ENCODE measurements at places on chromosomes 16 and 17.

DNA sequence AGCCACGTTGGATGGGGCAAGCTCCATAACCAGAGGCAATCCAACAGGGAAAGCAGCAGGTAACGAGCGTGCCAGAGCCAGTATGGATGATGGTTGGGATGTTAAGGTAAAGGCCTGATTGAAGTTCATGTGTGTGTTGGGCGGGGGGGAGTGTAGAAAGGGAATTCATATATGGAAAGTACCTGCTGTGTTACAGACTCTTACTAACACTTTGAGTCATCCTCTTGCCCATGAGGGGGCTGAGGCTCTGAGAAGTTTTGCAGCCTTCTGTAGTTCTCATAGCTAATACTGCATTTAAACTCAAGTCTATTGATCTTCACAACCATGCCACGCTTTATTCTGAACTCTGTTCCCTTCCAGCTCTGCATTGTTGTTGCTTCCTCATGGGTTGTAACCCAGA lies 28.5 kb downstream of the SYCE1L start:
- DNase-seq: no peak

DNA sequence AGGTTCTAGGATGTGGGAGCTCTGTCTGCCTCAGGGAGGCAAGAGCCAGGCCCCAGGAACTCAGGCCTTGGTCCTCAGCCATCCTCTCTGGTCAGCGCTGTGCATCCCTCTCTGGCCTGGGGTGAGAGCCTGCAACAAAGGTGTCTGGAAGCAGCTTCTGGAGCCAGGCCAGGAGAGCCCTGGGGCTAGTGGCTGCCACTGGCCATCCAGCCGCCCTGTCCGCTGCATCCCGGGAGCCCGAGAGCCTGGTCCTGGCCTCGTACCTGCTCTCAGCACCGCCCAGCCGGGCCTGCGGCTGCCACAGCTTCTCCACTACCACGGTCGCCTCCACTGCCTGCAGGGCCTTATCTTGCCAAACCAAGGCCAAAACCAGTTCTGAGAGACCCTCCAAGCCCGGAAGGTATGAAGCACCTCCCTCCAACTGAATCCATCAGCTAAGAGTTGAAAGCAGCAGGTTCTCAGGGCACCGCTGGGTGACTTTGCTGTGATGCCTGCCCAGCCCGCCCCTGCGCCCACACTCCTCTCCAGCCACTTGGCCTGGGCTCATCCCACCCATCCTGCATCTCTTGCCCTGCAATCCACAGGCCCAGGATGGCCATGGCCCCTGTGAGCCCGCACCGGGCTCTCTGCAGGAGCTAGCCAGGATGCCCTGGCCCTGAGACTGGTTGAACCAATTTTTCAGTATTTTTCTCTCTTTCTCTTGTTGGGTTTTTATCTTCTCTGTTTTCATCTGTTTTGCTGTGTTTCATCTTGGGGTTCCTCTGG lies 85.7 kb downstream of the AMFR start:
- no peak for DNase-seq

DNA sequence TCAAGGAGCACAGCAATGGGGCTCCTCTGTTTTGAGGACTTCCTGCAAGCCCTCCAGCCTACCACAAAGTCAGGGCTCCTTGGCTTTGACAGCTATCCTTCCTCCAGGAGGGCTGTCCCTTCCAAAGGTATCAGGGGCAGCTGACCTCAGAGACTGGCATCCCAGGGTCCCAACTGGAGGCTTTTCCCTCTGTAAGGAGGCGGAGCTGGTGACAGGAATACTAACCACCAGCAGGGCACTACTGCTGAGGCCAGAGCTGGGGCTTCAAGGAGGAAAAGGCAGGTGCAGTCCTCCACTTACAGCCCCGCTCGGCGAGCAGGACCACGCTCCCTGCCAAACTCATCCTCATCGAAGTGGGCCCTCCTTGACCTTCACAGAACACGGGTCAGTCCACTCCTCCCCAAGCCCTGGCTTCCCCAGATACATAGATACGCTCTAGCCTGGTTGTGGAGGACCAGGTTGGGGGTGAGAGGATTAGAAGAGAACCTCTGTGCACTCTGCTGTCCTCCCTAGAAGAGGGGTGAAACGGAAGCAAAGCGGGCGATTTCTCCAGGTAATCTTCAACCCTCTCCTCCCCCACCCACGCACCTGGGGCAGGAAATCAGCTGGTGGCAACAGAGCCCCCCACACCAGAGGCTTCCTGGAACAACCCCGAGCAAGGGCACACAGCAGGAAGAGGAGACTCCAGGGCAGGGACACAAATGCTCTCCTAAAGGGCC lies 20.5 kb downstream of the ST3GAL2 start:
- no peak for DNase-seq

GRCh38 chr17:11176549-11176948 lies 64.5 kb upstream of the SHISA6 start:
- DNase-seq: no peak

- no peak for DNase-seq
Measured at GRCh38 chr16:75052481-75053202, 53.8 kb downstream of the ZNRF1 start.

GRCh38 chr17:48613862-48614694 lies 1.0 kb downstream of the HOXB8 start:
- no peak for DNase-seq

DNA sequence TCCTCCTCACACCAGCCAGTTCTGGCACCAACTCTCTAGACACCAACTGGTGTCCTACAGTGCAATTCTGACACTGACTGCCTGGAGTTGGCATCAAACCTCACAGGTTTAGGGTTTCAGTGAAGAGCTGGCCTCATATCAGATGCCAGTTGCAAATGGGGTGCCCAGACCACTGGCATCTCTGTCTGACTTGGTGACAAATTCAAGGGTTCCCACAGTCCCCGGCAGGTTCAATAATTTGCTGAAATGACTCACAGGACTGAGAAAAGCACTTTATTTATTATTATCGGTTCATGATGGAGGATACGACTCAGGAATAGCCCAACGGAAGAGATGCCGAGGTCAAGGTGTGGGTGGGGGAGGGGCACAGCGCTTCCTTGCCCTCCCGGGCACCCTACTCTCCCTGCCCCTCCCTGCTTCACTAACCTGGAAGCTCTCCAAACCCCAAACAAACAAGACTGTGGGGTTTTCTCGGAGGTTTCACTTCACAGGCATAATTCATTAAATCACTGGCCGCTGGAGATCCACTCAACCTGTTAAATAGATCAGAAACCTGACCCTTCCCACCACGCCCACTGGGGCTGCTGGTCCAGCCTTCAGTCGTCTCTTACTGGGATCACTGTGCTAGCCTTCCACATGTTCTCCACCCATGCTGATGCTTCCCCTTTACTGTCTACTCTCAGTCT lies 1.7 kb upstream of the NLRP1 start:
- DNase-seq: peak; percentile 29

GRCh38 chr17:41913798-41914197 lies 5.0 kb downstream of the ACLY start:
- no peak for DNase-seq

DNA sequence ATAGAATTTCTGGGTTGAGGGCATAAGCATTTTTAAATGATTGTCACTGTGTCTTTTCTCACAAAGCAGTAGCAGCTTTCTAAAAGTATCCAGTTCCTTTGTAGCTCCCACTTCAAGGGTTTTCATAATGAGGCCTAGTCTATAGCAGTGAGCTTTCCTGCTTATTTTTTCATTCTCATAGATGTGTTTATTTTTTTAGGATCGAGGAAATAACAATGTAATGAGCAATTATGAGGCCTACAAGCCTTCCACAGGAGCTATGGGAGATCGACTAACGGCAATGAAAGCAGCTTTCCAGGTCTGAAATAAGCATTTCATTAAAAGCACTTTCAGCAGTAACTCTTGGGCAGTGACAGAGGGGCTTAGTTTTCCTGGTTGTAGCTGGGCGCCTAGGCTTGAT lies 10.6 kb upstream of the PSMC5 start:
- no peak for DNase-seq

DNA sequence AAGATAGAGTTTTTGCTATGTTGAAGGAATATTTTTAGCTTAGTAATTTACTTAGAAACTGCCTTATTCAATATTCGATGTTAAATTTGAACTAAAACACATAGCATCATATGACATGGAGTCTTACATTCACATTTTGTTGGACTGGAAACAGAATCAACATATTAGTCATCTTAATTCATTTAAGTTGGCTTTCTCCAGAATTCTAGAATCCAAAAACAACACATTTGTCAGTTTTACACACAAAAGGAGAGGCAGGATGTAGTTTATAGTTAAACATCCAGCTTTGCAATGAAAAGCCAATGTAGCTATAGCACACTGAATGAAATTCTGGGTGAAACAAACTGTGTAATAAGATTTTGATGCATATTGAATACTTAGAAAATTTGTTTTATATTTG lies 43.3 kb downstream of the WWOX start:
- DNase-seq: peak; percentile 47

DNA sequence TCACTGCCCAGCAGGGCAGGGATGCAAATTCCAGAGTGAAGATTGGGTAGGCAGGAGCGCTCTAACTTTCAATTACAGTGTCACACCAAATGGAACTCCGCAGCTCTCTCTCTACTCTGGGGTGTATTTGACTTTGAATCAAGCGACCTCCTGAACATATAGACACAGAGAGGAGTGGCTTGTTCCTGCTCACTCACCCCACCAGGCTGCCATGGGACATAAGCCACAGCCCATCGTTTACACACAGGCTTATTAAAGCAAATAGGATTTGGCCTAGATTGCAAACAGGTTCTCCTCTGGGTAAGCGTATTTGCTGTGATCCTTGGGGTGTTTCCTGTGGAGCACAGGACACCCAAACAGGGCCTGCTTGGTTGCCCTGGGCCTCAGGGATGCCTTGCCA lies 281.6 kb upstream of the CCL2 start:
- DNase-seq: no peak

GRCh38 chr17:48575066-48575582 lies 3.0 kb downstream of the HOXB4 start:
- DNase-seq: no peak

DNA sequence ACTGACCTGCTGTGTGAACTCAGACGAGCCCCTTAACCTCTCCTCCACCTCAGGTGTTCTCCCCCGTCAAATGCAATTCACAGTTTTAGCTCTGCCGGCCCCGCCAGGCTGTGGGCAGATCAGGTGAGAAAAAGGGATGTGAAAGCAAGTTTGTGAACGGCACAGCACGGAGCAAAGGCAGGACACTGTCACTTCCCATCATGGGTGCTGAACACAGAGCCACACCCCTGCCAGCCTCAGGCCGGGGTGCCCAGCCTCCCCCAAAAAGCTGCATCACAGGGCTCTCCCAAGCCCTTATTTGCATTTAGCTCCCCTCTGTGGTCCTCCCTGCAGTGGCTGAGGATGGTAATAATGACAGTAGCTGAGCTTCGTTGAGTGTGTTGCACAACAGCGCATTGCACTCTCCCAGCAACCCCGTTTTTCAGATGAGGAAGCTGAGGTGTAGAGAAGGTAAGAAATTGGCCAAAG lies 88.8 kb upstream of the TNRC6C start:
- DNase-seq: no peak

GRCh38 chr17:69540356-69540755 lies 125.9 kb downstream of the MAP2K6 start:
- DNase-seq: no peak

DNA sequence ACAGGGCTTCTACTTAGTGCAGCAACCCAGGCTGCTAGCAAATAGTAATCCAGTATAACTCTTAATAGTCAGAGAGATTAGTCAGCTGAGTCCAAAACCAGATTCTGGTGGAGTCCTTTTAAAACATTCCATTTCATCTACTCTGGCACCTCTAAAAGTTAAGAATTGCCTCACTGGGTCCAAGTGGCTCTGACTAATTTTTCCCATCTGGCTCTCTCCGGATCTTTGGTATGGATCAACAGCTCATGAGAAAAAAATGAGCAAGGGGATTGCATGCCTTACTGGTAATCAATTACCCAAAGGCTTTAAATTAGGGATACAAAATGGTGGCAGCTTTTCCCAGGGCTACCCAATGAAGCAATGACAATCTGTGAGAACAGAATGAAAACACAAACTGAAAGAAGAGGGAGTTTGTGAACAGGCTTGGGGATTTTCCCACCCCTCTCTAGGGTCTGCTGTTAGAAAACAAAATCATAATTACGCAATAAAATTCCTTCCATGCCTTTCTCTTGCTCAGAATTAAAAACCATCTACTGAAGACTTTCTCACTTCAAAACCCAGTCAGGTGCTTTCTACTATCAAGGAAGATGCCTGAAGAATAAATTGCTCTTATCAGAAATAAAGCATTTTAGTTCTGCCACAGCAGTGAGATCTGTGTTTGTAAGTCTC lies 84.6 kb upstream of the PMFBP1 start:
- peak; percentile 86 for DNase-seq

- DNase-seq: no peak
Measured at GRCh38 chr17:19239544-19239943, 2.4 kb downstream of the EPN2 start.

DNA sequence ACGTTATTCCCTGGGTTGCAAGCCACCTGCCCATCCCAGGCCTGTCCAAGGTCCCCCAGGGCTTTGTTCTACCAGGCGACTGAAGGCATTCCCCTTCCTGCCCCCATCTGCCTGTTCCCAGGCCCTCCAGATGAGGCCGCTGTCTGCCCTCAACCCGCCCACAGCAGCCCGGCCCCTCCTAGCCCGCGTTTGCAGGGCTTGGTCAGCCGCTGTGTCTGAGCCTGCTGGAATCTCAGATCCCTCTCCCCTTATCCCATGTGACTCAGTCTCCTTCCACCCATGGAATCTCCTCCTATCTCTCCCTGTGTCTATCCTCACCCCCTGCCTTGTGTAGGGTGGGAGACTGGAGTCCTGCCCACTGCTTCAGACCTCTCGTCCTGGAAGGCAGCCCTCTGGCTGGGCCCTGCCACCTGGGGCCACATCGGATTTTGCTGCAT lies 186.0 kb upstream of the TNRC6C start:
- DNase-seq: peak; percentile 71

GRCh38 chr17:62111562-62112171 lies 46.6 kb upstream of the MED13 start:
- DNase-seq: no peak

GRCh38 chr16:79363484-79363883 lies 237.1 kb downstream of the MAF start:
- DNase-seq: no peak

DNA sequence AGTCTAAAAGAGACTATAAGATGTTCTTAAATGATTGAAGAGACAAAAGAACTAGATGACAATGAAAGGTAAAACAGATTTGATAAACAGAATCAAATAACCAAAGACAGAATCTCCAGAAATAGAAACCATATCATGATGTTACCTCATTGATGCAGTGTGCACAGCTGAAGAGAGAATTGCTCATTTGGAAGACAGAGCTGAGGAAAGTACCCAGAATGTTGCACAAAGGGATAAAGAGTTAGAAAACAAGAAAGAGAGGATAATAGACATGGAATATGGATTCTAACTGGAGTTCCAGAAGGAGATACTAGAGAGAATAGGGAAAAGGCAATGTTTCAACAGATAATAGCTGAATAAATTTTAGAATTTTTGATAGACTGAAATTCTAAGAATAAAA lies 47.9 kb downstream of the CYLD start:
- no peak for DNase-seq

GRCh38 chr16:14248791-14249190 lies 177.7 kb downstream of the MRTFB start:
- no peak for DNase-seq

- no peak for DNase-seq
Measured at GRCh38 chr16:87778476-87778829, 12.7 kb upstream of the KLHDC4 start.
